ENCODE measurements at places on chromosomes 12 and 14.

DNA sequence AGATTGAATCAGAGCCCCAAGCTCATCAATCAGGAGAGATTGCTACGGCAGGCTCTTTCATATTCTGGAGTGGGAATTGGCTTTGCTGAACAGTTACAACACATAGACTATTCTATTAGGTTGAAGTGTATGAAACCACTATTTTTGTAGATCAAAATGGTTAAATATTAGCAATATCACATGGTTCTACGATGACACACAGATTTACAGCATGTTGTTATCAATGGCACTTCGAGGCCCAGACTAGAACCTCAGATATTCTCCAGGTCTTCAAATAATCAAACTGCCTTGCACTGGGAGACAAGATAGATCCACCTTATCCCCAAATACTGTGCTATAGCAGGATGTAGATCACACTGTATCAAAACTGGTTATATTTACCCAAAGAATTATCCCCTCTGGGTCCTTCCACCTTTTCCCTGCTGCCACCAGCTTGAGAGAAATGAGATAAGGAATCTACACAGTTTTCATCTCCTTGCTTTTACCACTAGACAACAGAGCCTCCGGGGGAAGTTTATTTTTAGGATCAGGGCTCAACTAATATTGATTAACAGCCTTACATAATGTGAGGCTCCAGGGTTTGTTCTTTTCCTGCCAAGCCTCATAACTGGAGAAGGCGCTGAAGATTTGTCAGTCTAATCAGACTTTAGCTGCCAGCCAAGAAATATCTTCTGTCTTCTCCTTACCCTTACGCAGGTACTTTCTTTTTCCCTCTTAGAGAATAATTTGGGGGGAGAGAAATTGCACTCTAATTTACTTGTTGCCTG lies 507.1 kb downstream of the DIO2 start:
- no peak for DNase-seq

- DNase-seq, result no peak
Measured at GRCh38 chr12:105417732-105418131, 87.2 kb downstream of the C12orf75 start.

GRCh38 chr14:104477666-104478380 lies 101.7 kb upstream of the C14orf180 start:
- no peak for DNase-seq

DNA sequence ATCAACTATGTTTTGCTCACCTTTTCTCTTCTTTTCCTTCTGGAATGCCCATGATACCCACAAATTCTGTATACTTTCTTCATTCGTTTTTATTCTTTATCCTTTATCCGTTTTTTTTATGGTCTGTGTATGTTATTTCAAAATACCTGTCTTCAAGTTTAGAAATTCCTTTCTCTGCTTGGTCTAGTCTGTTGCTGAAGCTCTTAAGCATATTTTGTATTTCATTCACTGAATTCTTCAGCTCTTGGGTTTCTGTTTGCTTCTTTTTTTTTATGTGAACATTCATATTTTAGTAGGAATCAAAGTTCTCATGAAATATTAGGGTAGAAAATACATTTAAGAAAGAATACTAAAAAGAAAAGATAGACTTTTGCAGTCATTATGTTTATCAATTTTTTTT lies 22.7 kb upstream of the GTF2A1 start:
- DNase-seq, result no peak

DNA sequence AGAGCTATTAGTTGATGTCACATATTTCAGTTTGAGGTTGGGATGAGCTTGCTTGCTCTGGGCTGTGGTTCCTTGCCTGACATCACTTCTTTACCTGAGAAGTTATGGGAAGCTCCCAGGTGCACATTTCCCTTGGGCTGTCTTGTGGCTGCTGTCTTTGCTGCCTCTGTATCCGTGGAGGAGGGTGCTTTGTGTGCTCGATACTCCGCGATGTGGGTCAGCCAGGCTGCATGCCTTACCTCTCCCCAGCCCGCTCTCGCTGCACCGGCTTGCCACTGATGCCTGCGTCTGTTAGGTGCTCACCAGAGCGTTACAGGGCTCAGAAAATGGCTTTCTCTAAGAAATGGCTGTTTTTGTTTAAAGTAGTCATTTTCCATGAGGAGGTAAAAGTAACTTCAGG lies 19.6 kb downstream of the PELI2 start:
- no peak for DNase-seq

- DNase-seq, result peak; percentile 46
Measured at GRCh38 chr12:57089271-57090245, 644 bp downstream of the NAB2 start.

DNA sequence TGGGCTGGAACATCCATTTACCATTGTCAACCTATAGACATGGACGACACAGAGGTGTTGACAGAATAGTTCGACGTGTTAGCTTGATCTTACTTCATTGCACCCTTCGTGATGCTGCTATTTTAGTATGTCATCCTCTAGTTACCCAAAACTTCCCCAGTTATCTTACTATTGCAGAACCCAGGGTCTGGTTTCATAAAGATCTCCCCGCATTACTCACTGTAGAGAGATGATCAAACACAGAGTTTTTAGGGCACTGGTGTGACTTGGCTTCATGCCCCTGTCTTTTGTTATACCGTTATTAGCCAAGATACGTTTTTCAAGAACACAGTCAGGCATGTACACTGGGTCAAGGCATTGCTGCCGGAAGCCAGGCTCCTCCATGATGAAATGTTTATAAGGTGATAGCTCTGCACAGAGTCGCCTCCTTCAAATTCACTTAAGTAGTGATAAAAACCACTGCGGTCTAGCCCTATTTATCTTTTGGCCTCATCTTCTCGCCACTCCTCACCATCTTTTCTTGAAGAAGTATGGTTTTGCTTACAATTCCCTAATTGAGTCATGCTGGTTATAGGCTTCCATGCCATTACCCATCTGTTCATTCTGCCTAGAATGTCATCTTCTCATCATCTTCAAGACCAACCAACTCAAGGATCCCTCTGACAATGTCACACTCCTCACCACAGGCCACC lies 1127.9 kb downstream of the VRK1 start:
- DNase-seq, result peak; percentile 5
